ENCODE measurements at places on chromosomes 1 and 21.
A peak's percentile ranks its signal among the peaks of the same experiment; 100 is the strongest.

DNA sequence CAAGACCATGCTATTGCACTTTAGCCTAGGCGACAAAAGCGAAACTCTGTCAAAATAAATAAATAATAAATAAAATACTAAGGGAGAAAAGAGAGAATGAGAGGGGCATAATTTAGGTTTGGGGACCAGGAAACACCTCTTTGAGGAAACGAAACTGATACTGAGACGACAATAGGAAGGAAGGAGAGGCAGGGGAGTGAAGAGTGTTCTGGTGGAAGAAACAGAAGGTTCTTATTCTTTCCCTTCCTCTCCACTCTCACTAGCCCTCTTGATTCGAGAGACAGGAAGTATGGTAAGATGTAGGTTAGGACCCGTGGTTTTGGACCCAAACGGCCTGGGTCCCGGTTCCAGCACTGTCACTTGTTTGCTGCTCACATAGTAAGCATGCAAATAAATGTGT lies 1.6 kb upstream of the NKAIN1 start:
- no peak for DNase-seq

DNA sequence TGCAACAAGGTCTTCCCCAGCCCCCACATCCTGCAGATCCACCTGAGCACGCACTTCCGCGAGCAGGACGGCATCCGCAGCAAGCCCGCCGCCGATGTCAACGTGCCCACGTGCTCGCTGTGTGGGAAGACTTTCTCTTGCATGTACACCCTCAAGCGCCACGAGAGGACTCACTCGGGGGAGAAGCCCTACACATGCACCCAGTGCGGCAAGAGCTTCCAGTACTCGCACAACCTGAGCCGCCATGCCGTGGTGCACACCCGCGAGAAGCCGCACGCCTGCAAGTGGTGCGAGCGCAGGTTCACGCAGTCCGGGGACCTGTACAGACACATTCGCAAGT lies 3.8 kb downstream of the ZBTB18 start:
- no peak for DNase-seq

GRCh38 chr1:95115708-95116137 lies 1.4 kb upstream of the TLCD4 start:
- DNase-seq = no peak

DNA sequence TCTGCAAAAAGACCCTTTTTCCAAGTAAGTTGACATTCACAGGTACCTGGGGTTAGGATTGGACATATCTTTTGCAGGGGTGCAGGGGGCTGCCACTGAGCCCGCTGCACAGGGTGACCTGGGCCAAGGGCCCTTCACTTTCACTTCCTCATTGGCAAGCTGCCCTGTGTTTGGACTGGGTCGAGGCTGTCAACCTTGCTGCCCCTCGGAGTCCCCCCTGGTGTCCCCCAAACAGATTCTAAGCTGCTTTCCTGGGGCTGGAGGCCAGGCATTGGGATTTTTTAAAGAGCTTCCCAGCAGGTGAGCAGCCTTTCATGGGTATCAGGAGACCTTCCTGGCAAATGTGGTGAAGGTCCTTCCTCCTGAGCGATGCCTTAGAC lies 7.9 kb upstream of the UMODL1 start:
- peak; percentile 93 for DNase-seq

DNA sequence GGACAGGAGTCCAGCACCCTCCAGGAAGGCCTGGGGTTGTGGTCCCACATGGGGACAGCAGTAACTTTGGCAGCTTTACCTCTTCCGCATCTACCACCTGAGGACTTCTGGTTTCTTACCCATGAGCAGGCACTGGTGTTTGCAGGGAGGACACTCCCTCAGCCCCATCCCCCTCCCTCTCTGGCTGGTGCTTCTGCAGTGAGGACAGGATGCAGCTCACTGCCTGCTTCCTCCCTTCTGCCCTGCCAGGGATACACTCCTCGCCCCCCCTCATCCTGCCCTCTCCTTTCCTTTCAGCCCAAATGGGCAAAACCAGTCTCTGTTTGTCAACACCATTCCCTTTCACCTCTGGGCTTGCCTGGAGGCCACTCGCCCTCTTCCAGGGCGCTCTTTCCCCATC lies 62.4 kb downstream of the KIRREL1 start:
- no peak for DNase-seq

DNA sequence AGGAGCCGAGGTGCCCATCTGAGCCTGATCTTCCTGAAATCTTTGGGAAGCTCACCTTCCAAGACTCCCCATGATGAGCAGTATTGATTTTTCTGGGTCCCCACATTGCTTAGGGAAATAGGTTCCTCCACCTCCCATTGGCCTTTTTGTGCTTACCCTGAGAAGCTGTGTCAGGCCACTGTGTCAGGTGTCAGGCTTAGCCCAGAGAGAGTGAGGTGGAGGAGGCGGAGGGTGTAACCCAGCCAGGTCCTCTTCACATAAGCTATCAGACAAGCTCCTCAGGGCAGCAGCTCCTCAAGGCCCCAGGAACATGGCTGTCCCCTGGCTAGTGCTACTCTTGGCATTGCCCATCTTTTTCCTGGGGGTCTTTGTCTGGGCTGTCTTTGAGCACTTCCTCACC lies 352 bp downstream of the AADACL4 start:
- DNase-seq = no peak

GRCh38 chr1:158153746-158154444 lies 26.8 kb upstream of the CD1D start:
- DNase-seq = no peak

- no peak for DNase-seq
These were observed 9.6 kb downstream of the TRIM62 start for GRCh38 chr1:33171977-33172813.

GRCh38 chr1:61523893-61524605 lies 200.9 kb downstream of the TM2D1 start:
- no peak for DNase-seq

- DNase-seq = no peak
These were observed 94.3 kb upstream of the EDN2 start for GRCh38 chr1:41578712-41579335.

GRCh38 chr1:164685266-164686035 lies 126.5 kb downstream of the PBX1 start:
- DNase-seq = no peak

DNA sequence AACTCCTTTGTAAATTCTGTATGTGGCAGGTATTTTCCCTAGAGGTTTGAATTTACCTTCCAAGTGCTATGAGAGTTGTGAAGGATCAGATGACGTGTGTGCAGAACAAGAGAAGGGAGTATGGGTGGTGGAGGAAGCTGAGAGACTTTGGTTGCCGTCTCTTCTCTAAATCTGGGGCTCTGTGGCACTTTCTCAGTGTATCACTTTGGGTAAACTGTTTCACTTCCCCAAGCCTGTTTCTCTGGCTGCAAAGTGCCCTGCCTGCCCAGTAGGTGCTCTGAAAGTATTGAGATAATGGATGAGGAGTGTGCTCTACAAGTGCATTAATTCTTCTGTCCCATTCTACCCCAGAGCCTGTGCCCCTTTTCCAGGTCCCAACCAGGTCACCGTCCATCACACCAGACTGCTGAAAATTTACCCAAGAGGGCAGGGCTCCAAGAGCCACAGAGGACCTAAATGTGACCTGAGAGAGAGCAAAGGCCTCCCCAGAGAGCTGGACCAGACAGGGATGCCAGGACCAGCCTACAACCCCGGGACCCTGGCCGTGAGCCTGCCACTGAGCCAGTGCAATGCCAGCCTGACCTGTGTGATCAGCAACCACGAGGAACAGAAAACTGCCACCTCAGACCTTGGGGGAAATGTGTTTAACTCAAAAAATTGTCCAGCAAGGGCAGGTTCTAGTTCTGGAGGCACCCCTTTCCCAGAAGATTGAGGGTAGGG lies 131.6 kb upstream of the ETV3 start:
- no peak for DNase-seq

DNA sequence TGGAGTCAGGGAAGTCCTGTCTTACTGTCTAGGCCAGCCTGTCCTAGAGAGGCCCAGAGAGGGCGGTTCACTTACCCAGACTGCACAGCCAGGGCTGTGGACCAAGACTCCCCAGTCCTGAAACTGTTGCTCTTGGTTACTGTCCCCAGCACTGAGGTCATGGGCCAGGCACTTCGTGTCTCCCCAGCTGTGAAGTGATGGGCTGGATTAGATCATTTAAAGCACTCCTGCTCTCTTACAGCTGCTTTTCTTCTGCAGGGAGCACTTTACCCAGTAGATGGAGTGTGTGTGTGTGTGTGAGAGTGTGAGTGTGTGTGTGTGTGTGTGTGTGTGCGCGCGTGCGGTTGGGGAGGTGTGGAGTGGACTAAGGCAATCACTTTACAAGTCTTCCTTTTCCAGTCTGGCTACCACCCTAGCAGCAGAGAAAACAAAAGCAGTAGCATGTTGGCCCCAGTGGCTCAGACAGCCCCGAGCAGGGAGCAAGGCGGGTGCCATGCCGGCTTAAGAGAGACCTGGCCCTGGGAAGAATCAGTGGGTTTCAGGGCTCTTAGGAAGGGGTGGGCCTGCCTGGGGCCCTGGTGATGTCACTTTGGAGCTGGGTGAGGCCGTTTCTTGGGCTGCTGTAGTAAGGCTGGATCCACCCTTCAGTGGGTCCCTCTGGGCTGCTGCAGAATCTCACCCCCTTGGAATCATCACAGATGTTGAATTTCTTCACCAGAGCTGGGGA lies 2.4 kb downstream of the SPSB1 start:
- DNase-seq = no peak

- peak; percentile 6 for DNase-seq
These were observed 3.1 kb downstream of the PADI1 start for GRCh38 chr1:17207966-17208418.

GRCh38 chr1:173093691-173094445 lies 43.1 kb upstream of the TNFSF18 start:
- DNase-seq = no peak

GRCh38 chr1:156081917-156082308 lies 352 bp downstream of the MEX3A start:
- peak; percentile 77 for DNase-seq

DNA sequence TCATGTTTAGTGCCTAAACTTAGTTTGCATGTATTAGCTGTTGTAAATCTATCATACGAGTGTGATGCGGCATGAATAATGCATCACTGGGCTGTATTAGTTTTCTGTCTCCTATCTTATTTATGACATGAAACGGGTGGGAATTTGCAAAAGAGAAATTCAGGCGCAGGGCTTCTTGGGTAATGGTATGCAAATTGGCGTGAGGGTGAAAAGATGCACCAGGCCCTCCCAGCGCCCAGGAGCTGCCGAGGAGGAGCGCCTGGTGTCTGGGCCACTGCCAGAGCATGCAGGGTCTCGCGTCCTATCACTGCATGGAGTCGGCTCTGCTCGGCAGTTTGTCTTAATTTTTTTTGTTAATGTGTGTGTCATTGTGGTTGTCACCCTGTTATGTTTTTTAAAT lies 82.9 kb upstream of the ACTL8 start:
- no peak for DNase-seq

DNA sequence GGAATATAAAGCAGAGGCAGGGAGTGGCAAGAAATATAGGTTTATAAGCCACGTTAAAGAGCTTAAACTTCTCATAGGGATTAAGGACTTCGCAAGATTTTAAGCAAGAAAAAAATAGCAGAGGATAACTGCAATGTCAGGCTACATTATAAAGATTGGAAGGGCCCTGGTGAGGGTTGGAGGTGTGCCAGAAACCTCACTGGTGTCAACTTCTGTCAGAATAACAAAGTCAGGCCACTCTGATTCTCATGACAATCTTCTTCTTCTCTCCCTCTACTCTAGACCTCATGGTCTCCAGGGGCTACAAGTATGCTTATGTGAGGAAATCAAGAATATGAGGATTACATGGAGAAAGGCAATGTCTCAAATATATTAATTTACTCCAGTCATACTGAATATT lies 32.6 kb upstream of the FMO2 start:
- DNase-seq = no peak

DNA sequence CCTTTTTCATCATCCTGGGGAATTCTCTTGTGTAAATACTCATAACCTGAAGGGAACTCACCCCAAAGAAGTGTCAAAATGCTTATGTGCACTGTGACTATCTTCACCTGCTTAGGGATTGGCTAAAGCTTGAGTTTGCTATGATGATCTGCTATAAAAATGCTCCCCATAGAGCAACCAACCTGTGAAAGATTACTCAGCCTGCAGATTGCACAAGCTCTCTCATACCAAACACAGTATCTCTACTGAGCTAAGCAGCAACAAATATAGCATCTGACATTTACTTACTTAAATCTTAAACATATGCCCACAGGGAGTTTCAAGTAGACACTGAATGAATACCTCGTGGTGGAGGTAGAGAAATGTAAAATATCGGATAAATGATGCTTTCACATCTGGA lies 725.8 kb downstream of the MRPL39 start:
- DNase-seq = no peak

DNA sequence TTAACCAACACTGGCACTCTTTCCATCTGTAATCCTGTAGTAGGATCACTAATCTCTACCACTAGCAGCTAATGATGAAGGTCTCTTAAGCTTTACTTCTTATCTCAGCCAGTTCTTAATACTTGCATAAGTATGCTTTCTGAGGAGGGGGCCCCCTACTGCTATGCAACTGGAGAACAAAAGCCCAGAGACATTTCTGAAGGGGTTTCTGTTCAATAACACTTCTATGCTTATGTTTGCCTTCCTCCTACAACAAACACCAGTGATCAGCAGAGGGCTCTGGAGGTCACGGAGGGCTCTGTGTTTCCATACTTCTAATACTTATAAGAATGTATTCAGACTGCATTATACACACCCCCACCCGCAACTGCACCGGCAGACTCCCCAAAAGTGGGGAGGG lies 215.8 kb downstream of the BARHL2 start:
- DNase-seq = no peak

DNA sequence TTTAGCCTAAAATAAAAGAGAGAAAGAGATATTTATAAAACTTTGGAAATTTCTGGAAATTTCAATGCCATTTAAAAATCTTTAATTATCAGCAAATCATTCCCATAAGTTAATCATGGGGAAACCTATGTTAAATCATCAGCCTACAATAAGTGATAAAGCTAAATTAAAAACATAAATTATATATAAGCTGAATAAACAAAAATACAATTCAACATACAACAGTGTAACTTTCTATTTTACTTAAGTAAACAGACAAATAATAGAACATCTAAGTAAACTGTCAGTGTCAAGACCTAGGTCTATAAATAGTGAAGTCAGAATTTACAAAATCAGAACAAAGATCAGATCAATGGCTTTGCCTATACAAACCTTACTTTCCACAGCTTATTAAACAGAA lies 57.5 kb downstream of the EPRS1 start:
- no peak for DNase-seq

GRCh38 chr1:156284757-156285156 lies 632 bp downstream of the TMEM79 start:
- DNase-seq = no peak

DNA sequence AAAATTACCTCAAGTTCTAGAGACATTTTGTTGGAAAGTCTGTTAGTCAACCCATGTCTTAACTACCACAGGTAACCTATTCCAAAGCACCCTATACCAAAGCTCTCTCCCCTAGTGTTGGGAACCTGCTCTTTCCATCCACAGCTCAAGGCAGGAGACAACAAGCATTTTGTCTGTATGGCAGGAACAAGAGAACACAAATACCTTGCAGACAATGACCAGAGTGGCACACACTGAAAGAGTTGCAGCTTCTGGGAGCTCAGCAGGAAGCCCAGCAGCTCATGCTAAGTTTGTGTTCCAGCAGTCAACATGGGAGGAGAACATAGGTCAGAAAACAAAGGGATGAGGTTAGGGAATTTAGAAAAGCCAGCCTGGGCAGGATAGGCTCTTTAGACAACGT lies 300.8 kb downstream of the HHIPL2 start:
- DNase-seq = no peak

All from NCI-H345 (cell line).